Right lung (tissue), 10 donors: ENCODE measurements at places on chromosomes 12 and 14. TPM values are rescaled to one million over a fixed set of nuclear protein-coding genes. Genes with fewer than 3 reads are reported as not detected.

DNA sequence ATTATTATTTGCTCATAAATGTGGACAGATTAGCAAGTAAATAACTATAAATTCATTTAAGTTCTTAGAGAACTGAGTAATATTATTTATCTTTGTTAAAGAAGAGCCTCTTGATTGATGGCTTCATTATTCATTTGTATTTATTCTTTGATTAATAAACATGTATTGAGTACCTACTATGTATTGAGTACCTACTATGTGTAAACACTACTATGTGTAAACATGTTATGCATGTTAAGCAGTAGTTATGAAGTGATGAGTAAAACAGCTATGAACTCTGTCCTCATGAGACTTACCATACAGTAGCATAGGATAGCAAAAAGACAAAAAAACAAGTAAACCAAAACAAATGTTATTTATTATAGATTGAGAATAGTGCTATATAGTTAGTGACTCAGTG lies 61.9 kb downstream of the MNAT1 start:
- DNase-seq, result no peak

The DBX2 gene
- polyA plus RNA-seq, result not detected

DNA sequence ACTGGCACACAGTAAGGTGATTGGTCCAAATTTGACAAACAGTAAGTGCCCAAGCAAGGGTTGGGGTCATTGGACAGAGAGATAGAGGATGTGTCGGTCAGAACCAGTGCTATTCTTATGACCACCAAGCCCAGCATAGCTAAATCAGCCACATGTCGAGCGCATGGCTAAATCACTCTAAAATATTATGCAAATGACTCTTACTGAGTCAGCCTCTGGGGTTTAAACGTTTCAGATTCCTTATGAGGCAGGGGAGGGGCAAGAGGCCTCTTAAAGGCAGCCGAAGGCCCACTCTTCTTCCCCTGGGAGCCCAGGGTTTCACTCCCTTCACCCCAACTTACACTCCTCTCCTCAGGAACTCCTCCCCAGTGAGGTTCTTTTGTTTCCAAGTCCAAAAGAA lies 603 bp upstream of the ENDOU start:
- no peak for DNase-seq

DNA sequence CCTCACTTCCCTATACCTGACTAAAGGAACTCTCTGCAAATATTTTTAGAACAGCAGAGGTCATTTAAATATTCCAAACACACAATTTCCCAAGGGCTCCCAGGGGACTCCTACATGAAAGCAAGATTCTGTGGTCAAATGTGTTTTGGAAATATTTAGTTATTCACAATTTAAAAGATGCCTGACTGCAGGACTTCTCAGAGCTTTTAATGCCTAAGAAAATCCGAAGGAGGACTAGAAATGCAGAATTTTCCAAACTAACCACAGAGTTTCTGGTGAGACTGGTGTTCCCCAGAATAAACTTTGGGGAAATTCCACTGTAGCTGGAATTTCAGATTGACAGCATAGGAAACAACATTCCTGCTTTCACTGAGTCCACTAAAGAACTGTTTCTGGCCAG lies 84.8 kb upstream of the MAP1LC3B2 start:
- DNase-seq, result no peak

GRCh38 chr12:59193476-59194050 lies 273.3 kb upstream of the LRIG3 start:
- no peak for DNase-seq

DNA sequence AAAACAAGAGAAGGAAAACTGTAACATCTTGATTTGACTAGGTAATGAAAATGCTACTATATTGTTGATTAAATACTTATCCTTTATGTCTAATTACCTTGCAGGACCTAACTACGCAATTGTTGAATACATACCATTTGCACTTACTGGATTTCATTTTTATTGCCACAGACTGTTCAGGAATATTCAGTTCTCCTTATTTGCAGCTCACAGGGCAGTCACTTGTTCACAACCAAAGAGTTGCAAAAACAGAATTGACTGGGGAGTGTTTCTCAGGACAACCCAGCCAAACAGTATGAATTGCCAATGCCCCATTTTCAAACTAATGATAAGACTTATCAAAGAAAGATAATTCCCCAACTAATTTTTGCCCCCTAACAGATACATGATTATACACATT lies 49.4 kb downstream of the CIT start:
- no peak for DNase-seq

DNA sequence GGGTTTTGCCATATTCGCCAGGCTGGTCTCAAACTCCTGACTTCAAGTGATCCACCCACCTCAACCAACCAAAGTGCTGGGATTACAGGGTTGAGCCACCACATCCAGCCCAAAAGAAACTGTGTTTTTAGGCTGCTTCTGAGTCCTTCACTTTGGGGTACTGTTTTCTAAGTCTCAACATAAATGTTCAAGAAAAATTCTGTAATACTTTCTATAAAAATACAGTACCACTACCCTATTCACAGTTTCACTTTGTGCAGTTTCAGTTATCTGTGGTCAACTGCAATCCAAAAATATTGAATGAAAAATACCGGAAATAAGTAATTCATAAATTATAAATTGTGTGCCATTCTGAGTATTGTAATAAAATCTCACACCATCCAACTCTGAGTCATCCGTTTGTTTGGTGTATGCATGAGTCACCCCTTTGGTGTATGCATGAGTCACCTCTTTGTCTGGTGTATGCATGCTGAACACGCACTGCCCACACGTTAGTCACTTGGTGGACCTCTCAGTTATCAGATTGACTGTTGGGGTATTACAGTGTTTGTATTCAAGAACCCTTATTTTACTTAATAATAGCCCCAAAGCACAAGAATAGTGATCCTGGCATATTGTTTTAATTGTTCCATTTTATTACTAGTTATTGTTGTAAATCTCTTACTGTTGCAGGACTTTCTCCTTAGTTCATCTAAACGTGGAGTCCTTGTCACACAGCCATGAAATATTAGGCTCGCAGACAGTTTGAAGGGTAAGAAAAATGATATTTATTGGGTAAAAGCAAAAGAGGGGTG lies 190.2 kb downstream of the FSCB start:
- DNase-seq, result no peak

The ZBTB42 gene
- polyA plus RNA-seq, result 6.2 TPM

GRCh38 chr12:123075646-123076171 lies 75.2 kb downstream of the PITPNM2 start:
- peak; percentile 51 for DNase-seq

The MNAT1 gene
- 41.3 TPM for polyA plus RNA-seq

The GPD1 gene
- polyA plus RNA-seq, result 0.48 TPM

GRCh38 chr12:6494258-6494743 lies 399 bp downstream of the NCAPD2 start:
- DNase-seq, result no peak

DNA sequence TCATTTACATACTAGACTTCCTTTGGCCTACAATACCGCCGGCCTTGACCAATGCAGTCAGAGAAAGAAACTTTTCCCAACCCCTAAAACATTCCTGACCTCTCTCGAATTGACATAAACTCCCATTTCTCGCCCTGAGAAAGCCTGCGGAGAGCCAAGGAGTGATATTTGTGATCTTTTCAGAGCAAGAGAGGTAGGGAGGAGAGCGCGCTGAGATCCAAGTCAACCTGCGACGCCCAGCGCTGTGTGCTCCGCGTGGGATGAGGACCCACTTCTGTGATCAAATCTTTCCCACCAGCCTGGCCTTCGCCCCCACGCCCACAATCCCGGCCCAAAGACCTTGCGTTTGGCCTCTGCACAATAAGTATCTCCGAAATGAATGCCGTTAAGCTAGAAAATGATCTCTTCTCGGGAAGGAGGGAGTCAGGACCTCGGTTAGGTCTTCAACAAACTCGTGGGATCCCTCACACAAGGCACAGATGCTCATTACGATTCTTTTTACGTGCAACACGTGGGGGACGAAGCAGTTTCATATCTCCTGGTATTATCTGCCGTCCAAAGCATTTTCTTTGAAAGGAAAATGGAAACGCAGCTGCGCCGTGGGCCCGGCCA lies 6.3 kb upstream of the NPAS3 start:
- no peak for DNase-seq

- no peak for DNase-seq
Measured at GRCh38 chr14:101132051-101132571, 228.6 kb upstream of the RTL1 start.
